Right lung (tissue), 10 donors: ENCODE measurements at places on chromosomes 11 and 22.

- no peak for DNase-seq
These were observed 16.6 kb downstream of the OR10D3 start for GRCh38 chr11:124199702-124200101.

DNA sequence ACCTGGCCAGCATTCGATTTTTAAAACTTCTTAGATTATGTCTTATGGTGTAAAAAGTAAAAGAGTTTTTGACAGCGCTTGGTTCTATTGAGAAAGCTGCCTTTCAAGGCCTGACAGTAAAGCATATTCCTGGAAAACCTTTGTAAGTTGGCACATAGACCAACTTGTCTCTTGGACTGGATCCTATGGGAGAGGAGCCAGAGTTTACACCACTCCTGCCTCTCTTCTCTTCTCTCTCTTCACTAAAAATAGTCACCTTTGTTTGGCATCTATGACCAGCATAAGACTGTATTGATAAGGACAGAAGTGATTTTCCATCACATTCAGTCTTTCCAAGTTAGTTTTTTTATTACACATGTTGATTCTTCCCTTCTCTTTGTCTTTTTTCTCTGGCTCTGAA is 33.7 kb downstream of the CSRP3 start:
- no peak for DNase-seq

GRCh38 chr11:10774811-10775210 is 23.8 kb downstream of the CTR9 start:
- no peak for DNase-seq

DNA sequence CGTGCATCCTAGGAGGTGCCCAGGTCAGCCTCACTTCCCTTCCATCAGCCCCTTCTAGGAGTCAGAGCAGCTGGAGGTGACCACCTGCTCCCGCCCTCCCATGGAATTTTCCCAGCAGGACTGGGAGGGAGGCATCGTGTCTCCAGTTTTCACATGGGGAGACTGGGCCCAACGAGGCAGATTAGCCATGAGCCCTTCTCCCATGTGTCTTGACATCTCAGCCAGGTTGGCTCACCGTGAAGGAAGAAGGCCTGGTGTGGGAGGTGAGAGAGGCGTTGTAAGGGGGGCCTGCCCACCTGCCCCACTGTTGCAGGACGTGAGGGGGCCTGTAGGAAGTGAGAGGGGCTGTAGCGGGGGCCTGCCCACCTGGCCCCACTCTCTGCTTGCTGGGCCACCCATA is 1521.4 kb downstream of the BRD1 start:
- no peak for DNase-seq

DNA sequence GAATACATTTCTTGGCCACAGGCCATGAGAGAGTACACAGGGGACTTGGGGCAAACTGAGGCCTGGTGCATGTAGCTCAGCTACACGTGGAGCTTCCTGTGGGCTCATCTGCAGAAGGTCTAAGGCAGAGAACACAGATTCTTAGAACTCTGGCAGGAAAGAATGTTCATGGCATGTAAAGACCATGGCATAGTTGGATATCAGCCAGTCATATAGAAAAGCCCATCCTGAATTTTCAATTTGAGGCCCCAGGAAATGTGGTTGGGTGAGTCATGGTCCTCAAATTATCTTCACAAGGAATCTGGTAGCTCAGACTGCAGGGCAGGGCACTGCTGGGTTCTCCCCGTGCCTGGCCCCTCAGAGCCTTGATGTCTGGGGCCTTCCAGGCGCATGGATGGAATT is 13.7 kb upstream of the ST3GAL4 start:
- no peak for DNase-seq

GRCh38 chr11:92638678-92639077 is 330.8 kb upstream of the MTNR1B start:
- no peak for DNase-seq

DNA sequence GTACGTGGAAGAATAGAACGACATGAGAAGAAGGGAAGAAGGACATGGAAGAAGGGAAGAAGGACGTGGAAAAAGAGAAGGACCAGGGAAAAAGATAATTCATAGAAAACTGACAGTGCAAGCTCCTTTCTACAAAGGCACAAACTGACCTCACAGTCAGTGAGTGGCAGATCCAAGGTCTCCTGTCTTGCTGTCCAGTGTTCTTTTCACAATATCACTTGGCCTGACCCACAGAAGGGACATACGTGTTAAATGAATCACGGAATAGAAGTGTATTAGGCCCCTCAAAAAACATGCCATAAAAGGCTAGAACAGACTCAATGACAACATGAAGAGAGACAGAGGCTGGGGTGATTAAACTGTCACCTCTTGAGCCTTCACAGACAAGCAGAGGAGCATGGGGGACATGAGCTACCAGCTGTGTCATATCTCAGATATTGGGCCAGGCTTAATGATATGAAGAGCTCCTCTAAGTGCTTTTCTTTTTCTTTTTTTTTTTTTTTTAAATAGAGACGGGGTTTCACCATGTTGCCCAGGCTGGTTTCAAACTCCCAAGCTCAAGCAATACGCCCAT is 4.6 kb downstream of the ASCC2 start:
- DNase-seq: no peak

- DNase-seq: peak; percentile 74
These were observed 41.0 kb upstream of the APLNR start for GRCh38 chr11:57277845-57278720.

GRCh38 chr11:86919557-86920210 is 35.5 kb downstream of the FZD4 start:
- no peak for DNase-seq

GRCh38 chr11:94129512-94130297 is 1.1 kb downstream of the PANX1 start:
- peak; percentile 63 for DNase-seq

- DNase-seq: no peak
These were observed 13.9 kb downstream of the TMEM184B start for GRCh38 chr22:38258895-38259294.
